ENCODE measurements at places on chromosomes 13 and 19.

DNA sequence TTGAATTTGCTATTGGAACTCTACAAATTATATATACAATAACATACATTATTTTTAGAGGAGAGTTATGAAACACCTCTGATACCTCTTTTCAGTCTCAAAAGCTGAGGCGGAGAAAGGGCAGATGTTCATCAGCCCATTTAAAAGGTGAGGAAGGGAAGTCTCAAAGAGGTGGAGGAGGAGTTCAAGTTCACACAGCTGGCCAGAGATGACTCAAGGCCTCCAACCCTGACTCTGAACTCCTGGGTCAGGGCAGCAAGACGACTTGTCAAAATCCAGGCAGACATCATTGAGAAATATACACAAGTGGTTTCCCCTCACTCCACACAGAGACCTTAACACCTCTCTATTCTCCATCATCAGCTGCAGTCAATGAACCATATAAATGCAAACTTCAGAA lies 2.1 kb downstream of the SIAH3 start:
- DNase-seq: no peak

- DNase-seq: peak; percentile 35
Measured at GRCh38 chr13:105410602-105411001, 1124.9 kb downstream of the EFNB2 start.

- peak; percentile 3 for DNase-seq
Measured at GRCh38 chr13:88623150-88623549, 952.0 kb downstream of the SLITRK5 start.

- DNase-seq: no peak
Measured at GRCh38 chr13:98786023-98786422, 33.6 kb upstream of the SLC15A1 start.

- DNase-seq: peak; percentile 31
Measured at GRCh38 chr13:28415994-28416421, 78.9 kb downstream of the FLT1 start.

DNA sequence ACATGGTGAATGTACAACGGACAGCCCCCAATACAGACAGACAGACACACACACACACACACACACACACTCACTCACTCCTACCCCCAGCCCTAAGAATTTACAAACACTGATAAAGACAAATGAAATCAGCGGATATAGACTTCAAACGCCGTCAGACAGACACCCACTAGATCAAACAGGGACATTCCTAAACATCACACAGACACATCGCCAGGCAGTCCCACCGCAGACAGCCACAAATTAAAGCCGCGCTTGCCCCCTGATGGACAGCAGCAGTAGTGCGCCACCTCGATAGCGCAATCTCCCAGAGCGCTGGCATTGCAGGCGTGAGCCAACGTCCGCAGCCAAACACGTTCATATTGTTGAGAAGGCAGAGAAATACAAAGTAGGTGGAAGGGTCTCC lies 24.7 kb upstream of the ADGRE1 start:
- peak; percentile 94 for DNase-seq

DNA sequence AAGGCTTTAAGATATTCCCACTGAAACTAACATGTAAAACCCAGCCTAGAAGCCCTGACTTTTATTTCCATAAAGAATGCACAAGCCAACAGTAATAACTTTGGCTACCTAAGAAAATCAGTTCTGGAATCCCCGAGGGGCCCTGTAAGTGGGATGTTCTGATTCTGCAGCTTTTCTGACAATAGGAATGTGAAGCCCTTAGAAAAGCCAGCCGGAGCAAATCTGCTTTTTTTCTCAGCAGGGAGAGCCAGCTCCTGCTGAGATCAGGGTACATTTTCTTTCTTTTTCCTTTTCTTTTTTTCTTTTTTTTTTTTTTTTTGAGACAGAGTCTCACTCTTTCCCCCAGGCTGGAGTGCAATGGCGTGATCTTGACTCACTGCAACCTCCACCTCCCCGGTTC lies 8.0 kb upstream of the GARRE1 start:
- DNase-seq: no peak

- DNase-seq: no peak
Measured at GRCh38 chr19:5949792-5950305, 28.1 kb downstream of the RANBP3 start.

DNA sequence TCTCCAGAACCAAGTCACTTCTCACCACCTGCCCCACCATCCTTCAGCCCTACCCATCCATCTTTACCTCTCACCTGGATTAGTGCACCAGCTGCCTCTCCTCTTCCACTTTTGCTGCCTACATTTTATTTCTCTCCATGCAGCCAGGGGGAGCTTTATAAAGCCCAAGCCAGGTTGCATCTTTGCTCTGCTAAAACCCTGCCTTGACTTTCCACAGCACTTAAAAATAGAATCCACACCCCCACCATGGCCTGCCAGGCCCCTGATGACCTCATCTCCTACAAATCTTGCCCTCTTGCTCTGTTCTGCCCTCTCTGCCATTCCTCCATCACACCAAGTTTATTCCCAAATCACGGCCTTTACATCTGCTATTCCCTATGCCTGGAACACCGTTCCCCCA lies 1.8 kb downstream of the HOOK2 start:
- DNase-seq: peak; percentile 44

DNA sequence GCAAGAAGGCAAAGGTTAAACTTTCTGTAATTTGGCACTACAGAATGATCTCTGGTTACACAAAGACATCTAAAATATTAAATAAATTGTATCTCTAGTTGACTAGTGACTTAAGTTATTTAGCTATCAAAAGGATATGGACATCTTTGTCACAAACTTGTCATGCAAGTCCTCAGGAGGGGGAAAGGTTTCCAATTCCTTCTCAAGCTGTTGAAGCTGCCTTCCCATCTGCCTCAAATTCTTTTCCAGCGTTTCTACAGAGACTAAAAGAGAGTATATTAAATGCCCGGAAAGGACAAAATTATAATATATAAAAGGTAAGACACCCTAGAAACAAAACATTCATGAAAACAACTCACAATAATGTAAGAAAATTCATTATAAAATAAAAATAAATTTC lies 324.5 kb downstream of the DIAPH3 start:
- no peak for DNase-seq
